ENCODE measurements at places on chromosomes 4 and X. TPM values are rescaled to one million over a fixed set of nuclear protein-coding genes. Genes with fewer than 3 reads are reported as not detected.

The GPM6B gene
- total RNA-seq, result 5.3 TPM

The POU4F2 gene
- not detected for total RNA-seq

The TLL1 gene
- 0.35 TPM for total RNA-seq

The AFF1 gene
- 60.5 TPM for total RNA-seq

The USP17L12 gene
- not detected for total RNA-seq

The RTL5 gene
- total RNA-seq, result 2.4 TPM

The FOXR2 gene
- total RNA-seq, result not detected

The AFP gene
- total RNA-seq, result not detected

The LRIT3 gene
- total RNA-seq, result not detected

The GALNT7 gene
- total RNA-seq, result 3.4 TPM

The GLRB gene
- total RNA-seq, result 7.8 TPM

The TKTL2 gene
- total RNA-seq, result not detected

The TMEM150C gene
- 19.4 TPM for total RNA-seq

The PPAT gene
- total RNA-seq, result 2.3 TPM

Data from Right ventricle myocardium superior (tissue), 1 donor.